Foreskin keratinocyte (primary cell): ENCODE measurements at places on chromosomes 2 and 18.

DNA sequence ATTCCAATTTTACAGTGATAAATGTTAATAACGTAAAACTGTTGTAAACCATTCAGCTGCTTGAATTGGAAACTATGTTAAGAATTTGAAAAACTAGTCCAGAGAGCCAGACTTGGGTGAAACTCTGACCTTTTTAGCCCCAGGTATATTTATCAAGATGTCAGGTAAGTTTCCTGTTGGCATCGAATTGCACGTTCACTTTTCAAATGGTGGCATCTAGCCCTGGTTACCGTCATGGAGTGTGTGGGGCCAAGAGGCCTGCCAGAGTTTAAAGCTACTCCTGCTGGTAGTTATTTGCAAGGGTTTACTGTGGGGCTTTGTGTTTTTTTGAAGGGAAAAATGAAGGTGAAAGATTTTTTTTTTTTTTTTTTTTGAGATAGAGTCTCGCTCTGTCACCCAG is 109.9 kb downstream of the WDSUB1 start:
- DNase-seq = no peak

DNA sequence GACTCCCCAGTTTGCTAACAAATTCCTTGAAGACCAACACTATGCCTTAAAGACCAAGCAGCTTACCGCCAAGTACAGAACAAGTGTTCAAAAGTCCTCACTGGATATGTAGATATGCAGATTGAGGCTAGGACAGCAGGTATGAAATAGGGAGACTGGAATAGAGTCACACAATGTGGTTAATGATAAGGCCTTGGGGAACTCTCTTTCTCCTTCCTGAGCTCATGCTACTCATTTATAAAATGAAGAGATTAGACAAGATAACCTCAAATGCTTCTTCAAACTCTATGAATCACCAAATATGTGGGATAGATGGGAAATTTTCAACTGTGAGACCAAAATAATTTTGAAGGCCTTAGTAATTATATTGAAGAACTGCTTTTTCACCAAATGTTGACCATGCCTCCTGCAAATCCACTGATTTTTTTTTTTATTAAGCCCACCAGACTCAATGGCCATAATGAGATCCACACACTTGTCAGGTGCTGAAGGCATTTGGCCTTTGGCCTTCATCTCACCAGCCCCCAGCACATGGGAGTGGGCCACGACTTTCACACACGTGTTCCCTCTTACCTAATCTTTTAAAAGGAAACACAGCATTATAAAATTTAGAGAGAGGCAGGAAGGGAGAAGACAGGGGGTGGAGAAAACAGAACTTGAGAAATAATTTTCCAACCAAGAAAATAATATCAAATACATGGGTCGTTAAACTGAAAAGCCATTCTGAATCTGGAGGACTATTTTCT is 181.5 kb downstream of the EN1 start:
- DNase-seq = no peak

- DNase-seq = no peak
Measured at GRCh38 chr2:145638675-145639074, 1118.8 kb upstream of the ZEB2 start.

- no peak for DNase-seq
Measured at GRCh38 chr2:60535685-60536312, 17.7 kb downstream of the BCL11A start.

GRCh38 chr2:174603280-174603679 is 5.7 kb upstream of the WIPF1 start:
- DNase-seq = peak; percentile 61

- no peak for DNase-seq
Measured at GRCh38 chr2:180255981-180256380, 248.9 kb upstream of the CWC22 start.

GRCh38 chr18:44916429-44917207 is 235.9 kb downstream of the SETBP1 start:
- no peak for DNase-seq

GRCh38 chr18:34866739-34867138 is 156.6 kb downstream of the DTNA start:
- peak; percentile 2 for DNase-seq

- no peak for DNase-seq
Measured at GRCh38 chr18:35889677-35890076, 82.8 kb upstream of the RMP24 start.

DNA sequence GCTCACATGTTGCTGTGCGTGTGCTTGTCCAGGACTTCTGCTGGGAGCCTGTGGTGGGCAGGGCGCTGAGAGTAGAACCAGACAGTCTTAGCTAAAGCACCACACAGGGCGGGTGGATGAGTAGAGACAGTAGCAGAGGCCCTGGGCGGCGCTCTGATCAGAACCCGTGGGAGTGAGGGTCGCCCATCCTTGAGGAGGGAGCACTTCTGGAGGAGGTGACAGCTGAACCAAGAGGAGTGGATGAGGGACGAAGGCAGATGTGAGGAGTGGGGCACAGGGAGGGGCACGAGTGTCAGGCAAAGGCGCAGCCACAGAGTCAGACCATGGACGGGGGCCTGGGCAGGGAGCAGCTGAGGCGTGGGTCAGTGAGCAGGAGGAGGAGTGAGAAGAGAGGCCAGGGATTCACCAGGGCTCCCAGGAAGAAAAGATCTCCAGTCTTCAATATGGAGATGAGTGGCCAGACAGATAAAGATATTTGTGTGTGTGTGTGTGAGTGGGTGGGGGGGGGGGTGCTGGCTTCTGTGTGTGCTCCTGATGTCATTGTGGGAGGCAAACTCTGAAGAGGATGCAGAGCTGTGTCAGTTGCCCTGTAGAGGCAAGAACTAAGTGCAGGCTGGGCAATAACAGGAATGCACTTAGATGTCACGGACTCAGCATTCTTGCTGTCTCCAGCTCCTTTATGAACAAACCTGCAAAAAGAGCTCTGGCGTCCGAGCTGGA is 79.6 kb downstream of the TPO start:
- DNase-seq = no peak

DNA sequence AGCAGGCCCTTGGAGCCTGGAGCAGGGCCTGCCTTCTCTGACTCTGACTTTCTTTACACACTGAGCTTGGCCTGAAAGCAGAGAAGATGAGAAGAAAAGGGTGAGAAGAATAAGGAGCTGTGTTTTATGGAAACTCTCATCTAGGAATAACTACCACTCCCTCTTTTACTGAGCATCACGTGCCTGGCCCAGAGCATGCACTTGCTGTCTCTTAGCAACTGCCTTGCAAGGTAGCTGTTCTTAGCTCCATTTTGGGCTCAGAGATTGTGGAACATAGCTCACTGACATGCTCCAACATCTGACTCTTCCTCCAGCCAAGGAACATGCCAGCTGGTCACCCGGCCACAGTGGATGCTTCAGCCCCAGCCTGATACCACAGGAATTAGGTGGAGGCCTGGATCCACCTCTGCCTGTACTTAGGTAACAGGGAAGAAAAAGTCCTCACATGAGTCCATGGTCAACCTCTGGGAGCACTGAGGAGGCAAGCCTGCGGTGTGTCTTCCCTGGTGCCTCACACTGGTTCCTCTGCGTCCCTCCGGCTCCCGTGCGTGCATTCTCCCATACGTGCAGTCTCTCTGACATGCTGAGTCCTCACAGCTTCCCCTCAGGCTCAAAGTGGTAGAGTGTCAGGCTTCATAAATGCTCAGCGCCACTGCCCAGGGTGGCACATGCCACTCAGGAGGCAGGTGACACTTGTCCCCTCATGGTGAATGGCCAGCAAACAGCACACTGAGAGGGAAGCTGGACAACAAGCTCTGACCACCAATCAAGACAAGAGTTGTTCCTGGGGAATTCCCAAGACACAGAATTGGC is 35.7 kb downstream of the AMER3 start:
- no peak for DNase-seq

DNA sequence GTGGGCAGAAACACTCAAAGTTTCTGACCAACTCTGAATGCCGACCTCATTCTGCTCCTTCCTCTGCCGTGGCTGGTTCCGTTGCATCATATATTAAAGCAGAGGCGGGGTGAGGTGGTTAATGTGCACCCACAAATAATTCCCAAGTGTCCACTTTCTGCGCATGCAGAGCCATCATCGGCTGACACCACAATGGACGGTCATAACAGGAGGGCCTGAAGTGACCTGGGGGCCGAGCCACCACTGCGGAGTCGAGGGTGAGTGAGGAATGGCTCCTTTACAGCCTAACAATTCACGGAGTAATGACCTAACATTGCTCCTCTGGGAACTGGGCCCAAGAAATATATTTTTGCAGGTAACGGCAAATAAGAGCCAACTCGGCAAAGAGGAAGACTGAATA is 32.9 kb upstream of the GLI2 start:
- DNase-seq = no peak

- no peak for DNase-seq
Measured at GRCh38 chr18:3498698-3499471, 48.9 kb downstream of the TGIF1 start.

GRCh38 chr18:57846258-57846657 is 43.1 kb upstream of the ATP8B1 start:
- DNase-seq = peak; percentile 60

DNA sequence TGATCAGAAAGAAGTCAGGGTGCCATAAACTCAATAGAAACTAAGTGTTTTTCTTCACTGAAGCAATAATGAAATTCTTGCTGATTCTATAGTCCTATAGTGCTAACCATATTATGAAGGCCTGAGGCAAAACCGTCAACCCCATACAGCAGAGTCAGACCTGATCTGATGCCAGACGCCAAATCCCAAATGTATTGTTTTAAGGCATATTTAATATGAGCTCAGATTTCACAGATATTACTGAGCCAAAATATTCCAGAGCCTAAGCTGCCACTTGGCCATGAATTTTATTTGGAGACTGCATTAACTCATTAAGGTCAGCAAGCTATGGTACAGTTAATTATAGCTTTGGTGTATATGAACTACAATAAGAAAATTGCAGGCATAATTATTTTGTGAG is 53.4 kb downstream of the SCN1A start:
- DNase-seq = no peak

DNA sequence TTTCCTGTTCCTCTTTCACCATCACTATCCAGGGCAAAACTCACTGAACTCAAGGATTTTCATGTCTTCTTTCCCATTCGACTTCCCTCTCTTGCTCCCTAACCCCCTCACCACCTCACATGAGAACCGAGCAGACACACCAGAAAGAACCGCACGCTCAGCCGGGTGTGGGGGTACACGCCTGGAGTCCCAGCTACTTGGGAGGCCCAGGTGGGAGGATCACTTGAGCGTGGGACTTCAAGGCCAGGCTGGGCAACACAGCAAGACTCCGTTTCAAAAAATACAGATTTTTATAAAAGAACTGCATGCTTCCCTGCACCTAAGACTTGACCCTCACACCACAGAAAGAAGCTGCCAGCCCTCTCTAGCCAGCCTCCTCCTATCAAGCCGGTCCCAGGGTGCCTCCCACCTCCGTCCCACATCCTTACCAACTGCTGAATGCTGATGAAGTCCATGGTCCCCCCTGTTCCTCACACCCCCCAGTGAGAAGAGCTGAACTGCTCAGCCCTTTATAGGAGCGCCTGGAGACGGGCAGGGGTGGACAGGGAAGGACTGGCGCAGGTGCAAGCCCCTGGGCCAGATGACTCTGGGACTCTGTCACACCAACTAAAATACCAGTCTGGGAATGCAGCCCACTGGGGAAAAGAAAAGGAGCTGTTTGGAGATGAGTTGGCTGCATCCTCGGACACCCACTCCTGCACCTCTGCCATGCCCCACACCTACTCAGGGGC is at the start of gene ANKRD23:
TSS of gene ANKRD23 (minus strand) at position 484 of the 731 bp plus-strand sequence. CDS start at position 455, 29 bp downstream.
- no peak for DNase-seq

DNA sequence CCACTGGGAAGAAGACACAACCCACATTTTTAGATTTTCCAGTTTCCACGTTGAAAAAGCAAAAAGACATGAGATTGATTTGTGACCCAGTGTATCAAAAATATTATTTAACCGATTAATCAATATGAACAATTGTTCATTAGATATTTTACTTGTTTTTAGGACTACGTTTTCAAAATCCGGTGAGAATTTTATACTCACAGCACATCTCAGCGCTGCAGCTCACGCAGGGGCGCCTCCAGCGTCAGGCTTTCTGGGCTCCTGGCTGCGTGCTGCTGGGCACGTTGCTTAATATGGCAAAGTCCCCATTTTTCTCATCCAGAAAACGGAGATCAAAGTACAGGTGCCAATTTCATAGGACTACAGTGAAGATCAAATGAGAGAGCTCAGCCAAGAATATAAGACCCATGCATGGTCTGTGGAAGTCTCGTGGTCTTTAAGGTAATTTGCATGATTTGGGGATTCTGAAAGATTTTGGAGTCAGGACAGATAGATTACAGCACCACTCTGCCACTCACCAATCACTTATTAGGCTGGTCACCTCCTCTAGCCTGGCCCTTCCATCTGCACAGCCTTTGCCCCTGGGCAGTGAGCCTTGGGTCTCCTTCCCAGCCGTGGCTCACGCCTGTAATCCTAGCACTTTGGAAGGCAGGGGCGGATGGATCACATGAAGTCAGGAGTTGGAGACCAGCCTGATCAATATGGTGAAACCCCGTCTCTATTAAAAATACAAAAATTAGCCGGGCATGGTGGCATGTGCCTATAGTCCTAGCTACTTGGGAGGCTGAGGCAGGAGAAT is 36.2 kb downstream of the PTPN18 start:
- no peak for DNase-seq

GRCh38 chr2:9407363-9407811 is 15.9 kb downstream of the ITGB1BP1 start:
- DNase-seq = peak; percentile 80

DNA sequence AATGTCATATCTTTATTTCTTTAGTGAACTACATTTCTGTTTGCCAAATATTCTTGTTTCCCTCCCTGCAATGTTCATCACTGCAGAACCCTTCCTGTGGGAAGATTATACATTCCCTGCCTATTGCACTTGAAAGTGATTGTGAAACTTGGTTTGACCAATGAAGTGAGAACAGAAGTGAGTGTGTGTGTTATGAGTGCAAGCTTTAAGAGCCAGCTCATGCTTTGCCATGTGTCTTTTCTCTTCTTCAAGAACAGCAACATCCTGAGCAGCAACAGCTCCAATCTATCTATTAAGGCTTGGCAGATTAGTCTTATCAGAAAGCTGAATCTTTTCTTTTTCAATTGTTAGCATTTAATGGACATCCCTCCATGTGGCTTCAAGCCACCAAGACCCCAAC is 42.0 kb upstream of the UBE2E3 start:
- DNase-seq = peak; percentile 47

DNA sequence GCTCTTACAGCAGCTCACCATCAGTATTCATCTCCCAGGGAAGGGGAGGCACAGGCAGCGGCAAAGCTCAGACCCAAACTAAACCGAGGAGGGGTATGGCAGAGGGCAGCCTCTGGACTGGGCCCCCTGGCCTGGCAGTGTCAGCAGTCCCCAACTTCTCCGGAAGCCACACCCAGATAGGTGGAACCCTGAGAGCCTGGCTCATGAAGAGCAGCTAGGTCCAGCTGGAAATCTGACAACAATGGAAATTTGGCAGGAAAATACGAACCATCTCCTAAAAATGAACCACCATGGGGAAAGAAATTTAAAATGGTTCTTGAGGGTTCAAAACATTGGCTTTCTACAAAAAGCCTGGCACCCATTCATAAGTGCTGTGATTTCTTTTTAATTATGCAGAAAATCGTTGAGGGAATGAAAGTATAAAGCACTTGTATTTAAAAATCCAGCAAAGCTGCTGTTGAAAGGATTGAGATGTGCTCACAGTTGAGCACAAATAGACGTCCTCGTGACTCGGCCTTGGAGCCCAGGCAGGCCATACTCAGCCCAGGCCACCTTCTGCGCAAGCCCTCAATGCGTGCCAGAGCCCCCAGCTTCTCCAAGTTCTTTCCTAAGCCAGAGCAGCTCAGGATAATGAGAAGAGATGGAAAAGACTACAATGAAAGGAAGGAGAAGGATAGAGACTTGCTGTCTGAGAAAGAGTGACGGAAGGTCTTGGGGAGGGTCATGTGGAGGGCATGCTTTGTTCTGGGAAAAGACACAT is 93.0 kb downstream of the COL6A3 start:
- DNase-seq = no peak
